Cardiac fibroblast (primary cell): ENCODE measurements at places on chromosomes 13 and 19.
A peak's percentile ranks its signal among the peaks of the same experiment; 100 is the strongest.

DNA sequence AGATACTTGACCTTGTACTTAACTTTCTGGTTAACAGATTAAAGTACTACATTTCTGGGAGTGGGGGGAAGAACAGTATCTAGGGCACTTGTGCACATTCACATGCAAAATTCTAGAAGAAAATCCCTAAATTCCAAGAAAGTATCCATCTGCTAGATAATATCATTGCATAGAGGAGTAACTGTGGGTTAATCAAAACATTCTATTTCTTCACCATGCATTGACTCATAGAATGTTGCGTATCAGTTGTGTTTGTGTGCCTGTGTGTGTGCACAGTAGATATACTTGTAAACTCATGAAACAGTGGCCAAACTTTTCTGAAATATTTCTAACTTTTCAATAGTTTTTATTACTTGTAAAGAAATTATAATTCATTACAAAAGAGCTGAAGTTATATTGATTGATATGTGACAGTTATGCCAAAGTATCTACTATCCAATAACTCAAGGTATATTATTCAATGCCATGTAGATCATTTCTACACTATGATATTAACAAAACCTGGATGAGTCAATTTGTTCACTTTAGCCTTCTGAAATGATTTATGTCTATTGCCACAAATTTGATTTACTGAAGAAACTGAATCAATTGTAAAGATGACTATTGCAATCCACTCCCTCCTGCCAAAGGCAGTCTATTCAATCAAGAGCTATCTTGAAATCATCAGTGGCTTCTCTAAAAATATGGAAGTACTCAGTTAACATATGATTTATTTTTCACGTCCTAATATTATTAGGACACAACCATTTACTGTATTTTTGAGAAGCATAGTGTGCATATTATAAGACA, 756.7 kb upstream of the ARGLU1 start:
- no peak for DNase-seq

DNA sequence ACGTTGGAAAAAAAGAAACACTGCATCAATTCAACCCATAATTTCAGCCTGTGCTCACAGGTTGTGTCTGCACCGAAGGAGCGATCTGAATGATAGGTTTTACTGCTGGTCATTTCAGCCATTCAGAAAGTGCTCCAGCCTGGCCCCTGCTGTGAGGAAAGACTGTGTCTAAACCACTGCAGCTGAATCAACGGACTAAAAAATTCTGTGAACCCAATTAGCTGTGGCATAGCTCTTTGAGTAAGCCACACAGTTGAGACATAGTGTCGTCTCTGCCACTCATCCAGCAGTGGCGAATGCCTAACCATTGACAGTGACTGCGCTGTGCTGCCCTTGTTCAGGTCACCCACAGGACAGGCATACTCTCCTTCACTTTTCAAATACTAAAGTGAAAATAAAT, 179.8 kb downstream of the COG6 start:
- no peak for DNase-seq

- no peak for DNase-seq
These were observed 81.0 kb upstream of the UBAC2 start for GRCh38 chr13:99119656-99120055.

- DNase-seq = no peak
These were observed 2.0 kb upstream of the TMEM221 start for GRCh38 chr19:17450264-17451075.

GRCh38 chr13:72180253-72180952, 313.4 kb upstream of the DACH1 start:
- DNase-seq = peak; percentile 29

GRCh38 chr19:14022469-14022868, 5.5 kb upstream of the RLN3 start:
- DNase-seq = no peak

DNA sequence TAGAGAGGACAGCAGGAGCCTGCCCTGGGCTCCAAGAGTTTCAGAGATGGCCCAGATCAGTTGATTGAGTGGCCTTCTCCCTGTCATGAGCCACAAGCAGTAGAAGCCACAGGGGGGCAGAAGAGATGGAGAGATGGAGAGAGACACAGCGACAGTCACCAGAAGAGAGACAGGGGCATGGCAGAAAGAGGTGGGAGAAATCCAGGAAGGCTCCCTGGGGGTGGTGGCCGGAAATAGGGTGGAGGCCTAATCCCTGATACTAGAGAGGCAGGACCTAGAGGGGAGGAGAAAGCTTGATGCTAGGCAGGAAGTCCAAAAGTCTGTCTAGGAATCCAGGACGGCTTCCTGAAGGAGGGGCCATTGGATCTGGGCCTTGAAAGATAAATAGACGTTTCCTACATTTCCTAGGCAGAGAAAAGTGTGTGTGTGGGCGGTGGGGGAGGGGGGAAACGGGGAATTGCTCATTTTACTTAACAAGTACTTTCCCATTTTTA, 9.6 kb upstream of the TPM4 start:
- DNase-seq = peak; percentile 80

DNA sequence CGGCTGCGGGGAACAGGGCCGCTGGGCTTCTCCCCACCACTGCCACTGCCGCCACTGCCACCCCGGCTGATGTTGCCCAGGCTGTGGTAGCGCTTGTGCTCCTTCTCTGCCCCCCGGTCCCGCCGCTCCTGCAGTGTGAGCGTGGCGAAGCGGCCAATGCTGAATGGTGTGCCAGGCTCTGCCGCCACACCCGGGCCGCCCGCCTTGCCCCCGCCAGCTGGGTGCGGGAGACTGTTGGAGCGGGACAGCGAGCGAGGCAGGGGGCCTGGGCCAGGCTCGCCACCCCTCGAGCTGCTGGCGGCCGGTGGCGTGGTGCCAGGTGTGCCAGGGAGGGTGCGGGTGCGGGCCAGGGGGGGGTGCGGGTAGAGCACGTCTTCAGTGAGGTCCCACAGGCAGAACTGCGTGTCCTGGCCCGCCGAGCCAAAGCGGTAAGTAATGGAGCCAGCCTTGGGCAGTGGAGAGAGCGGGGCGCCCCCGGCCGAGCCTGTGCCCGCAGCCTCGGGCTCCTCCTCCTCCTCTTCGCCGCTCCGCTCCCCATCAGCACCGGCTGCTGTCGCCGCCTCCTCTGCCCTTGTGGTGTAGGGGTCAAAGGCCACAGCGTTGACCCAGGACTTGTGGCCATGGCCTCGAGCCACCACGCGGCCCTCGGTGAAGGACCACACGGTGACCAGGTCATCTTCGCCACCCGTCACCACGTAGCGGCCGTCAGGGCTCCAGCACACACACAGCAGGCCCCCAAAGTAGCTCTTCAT, 3.7 kb upstream of the DMPK start:
- no peak for DNase-seq

DNA sequence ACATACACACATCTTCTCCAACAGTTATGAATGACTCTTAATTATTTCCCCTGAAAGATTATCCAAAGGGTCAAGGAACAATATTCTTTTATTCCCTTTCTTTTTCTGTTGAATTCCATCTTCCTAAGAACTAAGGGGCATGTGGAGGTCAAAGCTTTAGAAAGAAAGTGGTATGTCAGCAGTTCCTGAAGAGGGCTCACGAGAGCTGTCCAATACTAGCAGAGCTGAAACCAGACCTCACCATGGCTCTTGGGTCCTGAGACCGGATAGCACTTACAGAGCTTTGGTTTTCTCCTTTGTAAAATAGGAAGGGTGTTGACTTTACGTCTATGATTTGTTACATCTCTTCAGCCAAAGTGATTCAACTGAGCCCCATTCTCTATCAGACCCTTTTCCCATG, 109.8 kb upstream of the FREM2 start:
- peak; percentile 20 for DNase-seq

DNA sequence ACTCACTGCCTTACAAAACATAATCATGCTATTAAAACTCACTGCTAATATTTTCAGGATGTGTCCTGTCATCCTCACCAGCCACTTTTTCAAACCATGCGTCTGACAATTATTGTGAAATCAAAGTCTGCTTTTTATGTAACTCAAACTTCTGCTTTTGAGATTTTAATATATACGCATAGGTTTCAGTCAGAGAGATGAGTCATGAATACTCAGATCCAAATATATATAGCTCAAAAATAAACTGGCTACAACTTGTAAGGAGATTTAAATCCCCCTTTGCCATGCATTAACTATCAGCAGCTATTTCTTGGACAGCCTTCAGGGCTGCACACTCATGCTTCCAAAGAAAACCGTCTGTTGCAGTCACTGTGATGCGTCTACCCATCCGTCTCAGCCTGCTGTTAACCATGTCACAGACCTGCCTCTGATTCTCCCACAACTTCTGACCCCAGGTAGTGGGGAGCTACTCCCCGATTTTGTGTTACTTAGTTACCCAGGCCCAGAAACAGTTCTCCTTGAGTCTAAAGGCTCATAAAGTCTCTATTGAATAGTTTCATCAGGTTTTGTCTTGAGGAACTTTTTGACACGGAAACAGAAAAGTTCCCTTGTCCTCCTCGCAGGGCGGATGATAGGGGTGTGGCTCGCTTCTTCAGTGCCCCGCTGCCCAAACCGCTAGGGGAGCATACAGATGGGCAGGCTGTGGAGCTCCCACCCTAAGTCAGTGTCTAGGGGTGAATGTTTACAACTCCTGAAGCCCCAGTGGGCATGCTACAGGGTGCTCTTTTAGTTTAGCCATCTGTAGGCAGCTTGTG, 33.8 kb upstream of the SGCG start:
- DNase-seq = no peak

DNA sequence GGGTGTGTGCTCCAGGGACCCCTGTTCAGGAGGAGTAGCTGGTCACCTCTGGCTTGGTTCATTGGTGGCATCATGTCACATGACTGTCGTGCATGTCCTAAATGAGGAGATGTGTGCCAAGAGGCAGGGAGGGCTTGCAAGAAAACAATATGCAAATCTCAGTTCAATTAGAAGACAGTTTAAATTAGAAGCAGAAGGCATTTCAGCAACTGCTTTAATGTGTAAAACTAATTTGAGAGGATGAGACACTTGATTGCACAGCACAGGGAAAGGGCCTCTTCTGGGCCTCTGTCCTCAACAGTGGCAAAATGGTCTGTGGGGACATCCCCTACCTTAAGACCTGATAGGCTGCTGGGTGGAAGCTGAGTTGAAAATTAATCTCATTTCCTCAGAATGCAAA, 54.6 kb downstream of the SPATA13 start:
- DNase-seq = no peak

GRCh38 chr13:20395061-20395916, 130.4 kb downstream of the CRYL1 start:
- no peak for DNase-seq

- peak; percentile 46 for DNase-seq
These were observed 3.4 kb downstream of the BSG start for GRCh38 chr19:575527-576506.

DNA sequence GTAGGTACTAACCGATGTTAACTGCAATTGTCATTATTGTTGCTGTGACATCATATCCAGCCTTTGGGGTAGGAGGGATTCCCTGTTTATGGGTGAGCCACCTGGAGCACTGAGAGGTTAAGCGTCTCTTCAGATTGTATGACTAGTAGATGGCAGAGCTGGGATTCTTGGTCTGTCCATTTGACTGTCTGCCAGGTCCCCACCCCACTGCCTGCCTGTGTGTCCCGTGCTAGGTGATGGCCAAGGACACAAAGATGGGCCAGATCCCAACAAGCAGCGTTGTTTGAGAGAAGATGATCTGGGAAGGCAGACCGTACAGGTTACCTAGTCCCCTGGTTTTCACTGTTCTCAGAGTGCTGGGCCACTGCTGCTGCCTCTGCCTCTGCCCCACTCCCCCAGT, 16.6 kb downstream of the PPP2R1A start:
- DNase-seq = no peak

DNA sequence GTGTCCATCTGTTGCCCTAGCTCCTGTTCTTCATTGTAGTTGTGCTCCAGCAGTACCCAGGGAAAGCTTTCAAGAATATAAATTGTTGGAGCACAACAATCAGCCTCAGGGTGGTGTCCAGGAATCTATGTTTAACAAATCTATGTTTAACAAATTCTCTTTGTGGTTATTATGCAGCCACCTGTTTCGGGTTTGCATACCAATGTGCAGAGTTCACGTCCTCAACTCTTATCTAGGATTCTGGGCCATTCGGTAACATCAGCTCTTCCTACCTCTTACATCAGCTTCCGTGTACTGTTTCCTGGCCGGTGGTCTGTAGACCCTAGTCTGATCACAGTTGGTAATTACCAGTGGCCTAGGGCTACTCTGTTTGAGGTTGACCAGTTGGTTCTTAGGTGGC, 17.0 kb downstream of the MTUS2 start:
- DNase-seq = no peak

GRCh38 chr13:50123862-50124535, 108.8 kb downstream of the KCNRG start:
- peak; percentile 75 for DNase-seq

GRCh38 chr13:35884211-35884760, 246.9 kb downstream of the DCLK1 start:
- DNase-seq = no peak

- no peak for DNase-seq
These were observed 11.1 kb downstream of the PDE4A start for GRCh38 chr19:10431254-10431942.

DNA sequence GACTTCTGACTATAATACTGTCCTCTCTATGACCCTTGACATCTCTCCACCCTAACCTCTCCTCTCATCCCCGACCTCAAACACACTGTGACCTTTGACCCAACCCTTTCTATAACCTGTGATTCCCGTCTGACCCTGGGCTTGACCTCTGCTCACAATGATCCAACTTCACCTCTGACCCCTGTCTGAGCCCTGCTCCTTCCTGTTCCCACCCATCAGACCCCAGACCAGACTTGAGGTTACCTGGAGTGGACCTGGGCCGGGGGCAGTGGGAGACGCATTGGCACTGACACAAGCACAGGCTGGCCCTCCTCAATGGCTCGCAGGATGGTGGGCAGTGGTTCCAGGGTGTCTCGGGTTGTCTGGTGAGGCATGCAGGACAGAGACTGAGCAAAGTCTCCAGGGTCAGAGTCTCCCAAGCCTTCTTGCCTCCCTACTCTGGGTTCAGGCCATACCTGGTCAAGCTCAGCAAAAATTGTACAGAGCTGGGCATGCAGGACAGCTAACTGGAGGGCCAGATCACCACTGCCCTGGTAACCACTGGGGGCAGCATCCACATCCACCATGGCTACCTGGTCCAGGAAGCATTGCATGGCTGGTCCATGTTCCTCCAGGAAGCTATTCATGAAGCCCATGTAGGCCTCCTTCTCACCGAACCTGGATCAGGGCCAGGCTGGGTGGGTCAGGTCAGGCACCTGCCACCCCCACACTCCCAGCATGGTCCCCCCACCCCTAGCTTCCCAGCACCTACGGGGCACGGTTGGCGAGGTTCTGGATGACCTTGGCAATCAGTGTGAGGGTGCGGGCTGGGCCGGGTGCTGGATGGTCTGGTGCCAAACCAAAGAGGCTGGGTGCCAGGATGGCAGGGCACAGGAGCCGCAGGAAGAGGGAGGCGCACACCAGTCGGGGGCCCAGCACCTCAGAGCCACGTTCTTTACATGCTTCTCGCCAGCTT, 4.4 kb upstream of the WIZ start:
- no peak for DNase-seq

GRCh38 chr19:11699931-11700794, 38.6 kb downstream of the ZNF823 start:
- peak; percentile 57 for DNase-seq

- no peak for DNase-seq
These were observed 23.7 kb downstream of the ERVV-2 start for GRCh38 chr19:53068199-53068598.
